ENCODE measurements at places on chromosomes 11 and 22. TPM values are rescaled to one million over a fixed set of nuclear protein-coding genes. Genes with fewer than 3 reads are reported as not detected.

Gene C22orf31
- total RNA-seq = not detected

GRCh38 chr11:2662430-2663299, 37.1 kb downstream of the KCNQ1OT1 start:
- no peaks in the 10 kb centered on the region for H3K36me3 ChIP-seq
- no peaks in the 10 kb centered on the region for H3K4me1 ChIP-seq
- H3K27me3 ChIP-seq = no peaks in the 10 kb centered on the region
- DNase-seq = no peak

DNA sequence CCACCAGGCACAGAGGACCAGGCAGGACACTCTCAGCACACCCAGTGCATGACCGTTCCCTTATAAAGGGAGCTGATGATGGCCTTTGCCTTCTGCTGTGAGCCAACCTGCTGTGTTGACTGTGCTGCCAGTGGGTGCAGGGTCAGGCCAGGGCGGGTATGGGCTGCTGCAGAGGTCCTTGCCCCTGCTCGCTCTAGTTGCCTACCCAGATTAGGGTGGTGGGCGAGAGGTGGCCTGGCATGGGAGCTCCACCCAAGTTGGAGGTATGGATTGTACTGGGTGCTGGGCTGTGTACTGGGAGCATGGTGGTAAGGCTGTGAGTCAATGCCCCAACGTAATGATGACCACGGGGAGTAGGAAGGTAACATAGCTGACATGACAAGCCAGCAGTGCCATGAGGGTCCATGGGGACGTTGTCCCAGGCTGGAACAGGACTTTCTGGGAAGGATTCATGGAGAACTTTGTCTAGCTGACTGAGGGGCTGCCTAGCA, 24.5 kb upstream of the CYP2D6 start:
- H3K36me3 ChIP-seq = peaks cover 38% of the 10 kb centered on the region
- H3K4me3 ChIP-seq = no peak overlapping the region
- no peak for DNase-seq

- H3K36me3 ChIP-seq = no peaks in the 10 kb centered on the region
- H3K4me3 ChIP-seq = no peak overlapping the region
- no peak for DNase-seq
- no peaks in the 10 kb centered on the region for H3K4me1 ChIP-seq
- H3K27me3 ChIP-seq = no peaks in the 10 kb centered on the region
Observed at GRCh38 chr22:49082451-49082850, 745.2 kb downstream of the BRD1 start.
